ENCODE measurements at places on chromosomes 5 and 9.

DNA sequence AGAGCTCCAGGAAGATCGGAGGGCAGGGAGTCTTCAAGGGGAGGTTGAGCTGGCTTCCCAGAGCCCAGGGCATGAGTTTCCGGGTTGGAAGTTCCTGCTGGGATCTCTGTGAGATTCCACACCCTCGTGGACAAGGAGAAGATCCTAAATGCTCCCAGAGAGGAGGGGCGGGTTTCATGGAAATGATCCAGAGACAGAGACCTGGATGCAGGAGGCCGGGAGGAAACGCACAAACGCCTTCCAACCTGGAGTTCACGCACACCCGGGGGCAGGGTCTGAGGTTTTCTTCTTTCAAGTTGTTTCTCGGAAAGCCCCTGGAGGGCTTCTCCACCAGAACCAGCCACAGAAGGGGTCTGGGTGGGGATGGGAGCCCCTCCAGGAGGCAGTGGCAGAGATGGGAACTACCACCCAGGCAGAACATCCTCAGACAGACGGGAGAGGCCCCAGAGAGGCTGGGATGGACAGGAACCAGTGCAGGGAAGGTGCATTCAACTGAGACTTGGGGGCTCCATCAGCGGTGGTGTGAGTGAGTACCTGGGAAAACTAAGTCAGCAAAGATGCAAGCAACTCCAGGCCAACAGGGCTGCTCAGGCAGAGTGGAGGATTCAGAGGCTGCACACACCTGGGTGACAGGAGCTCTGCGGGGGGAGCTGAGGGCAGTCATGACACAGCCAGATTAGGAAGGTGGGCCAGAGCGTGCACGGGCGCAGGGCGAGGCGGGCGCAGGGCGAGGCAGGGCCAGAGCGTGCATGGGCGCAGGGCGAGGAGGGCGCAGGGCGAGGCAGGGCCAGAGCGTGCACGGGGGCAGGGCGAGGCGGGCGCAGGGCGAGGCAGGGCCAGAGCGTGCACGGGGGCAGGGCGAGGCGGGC lies 52.1 kb upstream of the EXOC3 start:
- peak; percentile 21 for DNase-seq

- DNase-seq: no peak
Measured at GRCh38 chr5:112388074-112388473, 31.0 kb downstream of the EPB41L4A start.

GRCh38 chr5:111507276-111507675 lies 5.1 kb downstream of the STARD4 start:
- no peak for DNase-seq

- no peak for DNase-seq
Measured at GRCh38 chr5:116862632-116863455, 288.2 kb upstream of the SEMA6A start.

- no peak for DNase-seq
Measured at GRCh38 chr9:98784831-98785806, 11.2 kb downstream of the ANKS6 start.

DNA sequence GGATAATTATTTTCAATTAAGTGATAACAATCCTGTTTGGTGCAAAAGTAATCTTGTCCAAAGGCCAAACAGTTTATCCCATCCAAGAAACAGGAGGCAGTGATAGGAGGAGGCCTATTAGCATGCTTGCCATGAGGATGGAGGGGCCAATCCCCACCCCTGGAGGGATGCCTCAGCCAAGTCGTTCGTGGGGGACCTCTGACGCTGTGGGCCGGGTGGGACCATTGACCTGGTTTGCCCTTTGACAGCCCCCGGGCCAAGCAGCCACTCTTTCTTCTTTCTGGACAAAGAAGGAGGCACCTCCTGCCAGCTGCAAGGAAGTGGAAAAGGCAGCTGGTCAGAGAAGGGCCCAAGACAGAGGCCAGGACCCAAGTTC lies 39.5 kb upstream of the GRHPR start:
- no peak for DNase-seq

GRCh38 chr9:84123648-84124406 lies 143.2 kb downstream of the RMI1 start:
- DNase-seq: no peak

GRCh38 chr5:135481387-135481786 lies 29.2 kb upstream of the TIFAB start:
- DNase-seq: no peak

- DNase-seq: no peak
Measured at GRCh38 chr5:135721548-135722090, 112.8 kb upstream of the SLC25A48 start.

GRCh38 chr9:68746525-68746924 lies 41.5 kb downstream of the PIP5K1B start:
- DNase-seq: no peak

DNA sequence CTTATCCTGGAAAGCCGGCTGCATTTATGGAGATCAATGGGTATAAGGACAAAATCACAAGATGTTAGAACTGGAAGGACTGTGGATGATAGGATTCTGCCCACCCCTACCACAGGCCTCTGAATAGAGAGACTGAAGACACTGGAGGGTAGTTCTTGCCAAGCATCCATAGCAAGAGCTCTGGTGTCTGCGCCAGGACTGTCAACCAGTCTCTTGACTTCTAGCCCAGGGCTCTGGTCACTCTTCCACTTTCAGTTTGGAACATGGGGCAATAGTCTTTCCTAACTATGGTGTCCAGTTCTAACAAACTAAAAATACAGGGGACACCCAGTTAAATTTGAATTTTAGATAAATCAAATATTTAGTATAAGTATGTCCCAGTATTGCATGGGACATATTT lies 23.4 kb downstream of the LARP1 start:
- no peak for DNase-seq

GRCh38 chr9:137370865-137371520 lies 52.0 kb downstream of the EXD3 start:
- DNase-seq: peak; percentile 31

GRCh38 chr9:104090578-104090977 lies 3.5 kb upstream of the SMC2 start:
- DNase-seq: no peak

GRCh38 chr9:93118863-93119702 lies 15.0 kb downstream of the NINJ1 start:
- DNase-seq: peak; percentile 27

GRCh38 chr5:124888050-124888506 lies 141.6 kb upstream of the ZNF608 start:
- no peak for DNase-seq

DNA sequence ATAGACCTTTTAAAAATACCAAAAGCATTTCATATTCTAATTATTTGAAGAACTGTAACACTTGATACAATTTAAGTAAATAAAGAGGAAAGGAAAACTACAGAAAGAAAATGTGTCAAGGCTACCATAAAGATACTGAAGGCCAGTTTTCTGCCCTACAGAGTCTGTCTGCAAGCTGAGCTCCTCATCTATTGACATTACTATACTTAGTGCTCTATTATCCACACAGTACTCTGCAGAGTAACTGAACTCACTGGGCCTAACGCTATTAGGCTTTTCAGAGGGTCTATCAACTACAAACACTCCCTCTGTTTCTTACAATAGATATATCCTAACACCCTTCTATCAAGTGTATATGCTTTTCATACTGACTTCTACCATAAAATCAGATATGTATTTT lies 57.1 kb upstream of the SUSD1 start:
- DNase-seq: no peak

DNA sequence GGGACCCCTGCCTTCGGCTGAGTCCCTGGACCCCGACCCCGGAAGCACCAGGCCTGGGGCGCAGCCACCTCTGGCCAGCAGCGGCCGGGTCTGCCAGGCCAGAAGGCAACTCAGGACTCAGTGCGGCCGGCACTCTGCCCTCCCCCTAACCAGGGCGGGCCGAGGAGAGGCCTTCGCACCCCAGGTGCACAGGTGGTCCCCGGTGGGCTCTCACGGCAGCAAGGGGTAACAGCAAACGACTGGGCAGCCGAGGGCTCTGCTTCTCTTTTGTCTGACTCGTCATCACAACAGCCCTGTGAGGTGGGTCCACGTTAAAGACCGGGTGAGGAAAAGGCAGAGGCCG lies 20.7 kb upstream of the NOTCH1 start:
- no peak for DNase-seq

- DNase-seq: no peak
Measured at GRCh38 chr9:21873540-21874221, 71.2 kb downstream of the MTAP start.

- DNase-seq: no peak
Measured at GRCh38 chr5:65041296-65042158, 272.8 kb downstream of the CWC27 start.

GRCh38 chr5:125012727-125013451 lies 266.4 kb upstream of the ZNF608 start:
- DNase-seq: no peak

DNA sequence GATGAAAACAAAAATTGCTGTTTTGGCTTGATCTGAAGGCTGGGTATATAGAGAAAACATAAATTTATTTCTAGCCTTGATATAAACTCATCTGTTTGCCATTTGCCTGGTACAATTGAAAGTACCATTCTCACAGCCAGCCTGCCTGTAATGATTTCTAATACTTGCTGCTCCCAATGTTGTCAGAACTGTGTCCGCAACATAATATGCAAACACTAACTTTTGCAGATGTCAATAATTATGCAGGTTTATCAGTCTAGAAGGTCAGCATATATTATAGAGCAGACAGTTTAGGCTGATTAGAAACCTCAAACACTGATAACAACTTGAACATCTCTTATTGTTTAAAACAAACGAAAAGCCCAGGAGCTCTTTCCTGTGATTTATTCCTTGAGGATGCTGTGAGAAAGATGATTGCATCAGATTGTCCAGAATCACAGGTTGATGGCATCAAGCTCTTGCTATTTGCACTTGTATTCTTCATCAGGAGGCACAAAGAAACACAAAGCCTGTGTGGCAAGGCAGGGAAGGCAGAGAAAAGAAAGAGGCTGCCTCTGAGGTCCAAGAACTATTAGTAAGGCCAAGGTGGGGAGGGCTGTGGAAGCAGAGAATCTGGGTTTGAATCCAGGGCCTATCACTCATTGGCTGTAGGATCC lies 21.4 kb upstream of the HMHB1 start:
- DNase-seq: no peak

- DNase-seq: no peak
Measured at GRCh38 chr5:91211997-91212713, 171.0 kb downstream of the ARRDC3 start.

DNA sequence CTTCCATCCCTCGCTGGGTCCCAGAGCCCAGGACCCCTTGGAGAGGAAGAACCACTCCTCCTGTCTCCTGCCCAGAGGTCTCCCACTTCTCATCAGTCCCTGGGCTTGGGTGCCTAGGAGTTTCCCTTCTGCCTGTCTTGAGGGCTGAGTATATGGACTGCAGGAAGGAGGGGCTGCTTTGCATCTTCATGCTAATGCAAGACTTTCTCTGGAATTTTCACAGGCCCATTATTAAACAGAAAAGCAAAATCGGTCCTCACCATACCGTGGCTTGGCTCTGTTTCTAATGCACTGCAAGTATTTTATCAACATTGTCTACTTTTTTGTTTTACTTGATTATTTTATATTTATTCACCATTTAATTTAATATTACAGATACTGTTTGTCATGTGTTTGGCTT lies 34.5 kb downstream of the TRIO start:
- DNase-seq: no peak

DNA sequence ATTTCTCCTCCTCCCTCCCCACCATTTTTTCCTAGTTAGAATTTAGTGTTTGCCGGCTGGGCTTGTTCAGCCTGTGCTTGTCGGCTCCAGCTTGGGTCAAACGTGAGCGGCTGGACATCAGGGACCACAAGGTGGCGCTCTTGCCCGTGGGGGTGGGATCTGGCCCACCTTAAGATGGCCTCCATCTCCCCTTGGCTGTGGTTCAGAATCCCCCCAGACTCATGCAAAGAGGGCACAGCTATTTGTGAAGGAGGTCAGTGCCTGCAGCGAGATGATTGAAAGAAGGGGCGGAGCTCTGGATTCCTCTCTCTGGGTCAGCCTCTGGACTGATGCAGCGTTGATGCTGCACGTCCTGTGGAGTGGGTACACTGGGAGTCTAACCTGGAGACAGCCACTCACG lies 283.3 kb upstream of the TUT7 start:
- DNase-seq: peak; percentile 50

DNA sequence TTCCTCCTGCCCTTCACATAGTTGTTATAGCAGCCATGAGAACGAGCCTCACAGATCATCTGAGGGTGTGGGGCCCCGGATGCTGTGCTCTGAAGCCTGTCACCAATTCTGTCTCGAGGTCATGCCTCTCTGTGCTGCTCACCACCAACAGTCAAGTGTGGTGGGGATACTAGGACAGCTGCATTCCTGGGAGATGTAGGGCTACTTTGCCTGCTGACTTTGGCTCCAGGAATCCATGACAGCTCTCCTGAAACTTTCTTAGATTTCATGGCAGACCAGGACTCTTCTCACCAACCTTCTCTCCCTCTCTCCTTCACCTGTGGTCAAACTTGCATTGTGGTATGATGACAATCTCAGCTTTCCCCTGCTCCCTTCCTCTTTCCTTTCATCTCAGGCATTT lies 395.9 kb downstream of the PSAT1 start:
- DNase-seq: no peak

DNA sequence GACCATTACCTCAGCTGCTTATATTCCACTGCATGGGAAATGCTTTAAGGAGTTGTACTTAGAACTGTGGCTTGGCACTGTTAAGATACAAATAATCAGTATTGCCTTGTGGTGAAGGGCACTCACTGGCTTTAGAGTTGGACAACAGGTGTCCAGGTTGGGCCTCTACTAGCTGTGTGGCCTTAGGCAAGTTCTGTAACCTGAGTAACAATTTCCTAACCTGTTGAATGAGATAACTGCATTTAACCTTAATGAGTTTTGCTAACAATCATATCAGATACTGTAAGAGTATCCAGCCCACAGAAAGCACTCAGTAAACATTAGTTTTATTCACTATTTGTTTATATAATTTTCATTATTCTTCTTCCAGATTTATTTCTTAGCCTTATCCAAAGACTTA lies 17.2 kb upstream of the HK3 start:
- DNase-seq: no peak

DNA sequence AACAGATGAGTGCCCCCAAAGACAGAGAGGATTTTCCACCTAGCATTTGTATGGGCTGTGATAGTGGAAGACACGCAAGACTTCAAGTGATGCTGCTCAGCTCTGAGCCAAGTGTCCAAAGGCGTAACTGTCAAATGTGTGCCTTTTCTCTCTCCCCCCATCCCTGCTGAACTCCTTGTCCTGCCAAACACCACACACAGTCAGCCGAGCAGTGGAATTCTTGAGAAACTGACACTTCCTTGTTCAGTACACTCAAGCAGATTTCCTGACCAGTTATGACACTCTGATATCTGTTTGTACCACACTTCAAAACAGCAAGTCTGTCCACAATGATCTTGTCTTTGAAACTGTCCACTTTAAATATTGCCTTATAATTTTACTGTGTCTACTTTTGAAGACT lies 166.4 kb downstream of the PIK3R1 start:
- no peak for DNase-seq
